ACHN (cell line): ENCODE measurements at places on chromosomes 16 and 17.
A peak's percentile ranks its signal among the peaks of the same experiment; 100 is the strongest.

- no peak for DNase-seq
Measured at GRCh38 chr16:9124908-9125584, 33.6 kb downstream of the HAPSTR1 start.

DNA sequence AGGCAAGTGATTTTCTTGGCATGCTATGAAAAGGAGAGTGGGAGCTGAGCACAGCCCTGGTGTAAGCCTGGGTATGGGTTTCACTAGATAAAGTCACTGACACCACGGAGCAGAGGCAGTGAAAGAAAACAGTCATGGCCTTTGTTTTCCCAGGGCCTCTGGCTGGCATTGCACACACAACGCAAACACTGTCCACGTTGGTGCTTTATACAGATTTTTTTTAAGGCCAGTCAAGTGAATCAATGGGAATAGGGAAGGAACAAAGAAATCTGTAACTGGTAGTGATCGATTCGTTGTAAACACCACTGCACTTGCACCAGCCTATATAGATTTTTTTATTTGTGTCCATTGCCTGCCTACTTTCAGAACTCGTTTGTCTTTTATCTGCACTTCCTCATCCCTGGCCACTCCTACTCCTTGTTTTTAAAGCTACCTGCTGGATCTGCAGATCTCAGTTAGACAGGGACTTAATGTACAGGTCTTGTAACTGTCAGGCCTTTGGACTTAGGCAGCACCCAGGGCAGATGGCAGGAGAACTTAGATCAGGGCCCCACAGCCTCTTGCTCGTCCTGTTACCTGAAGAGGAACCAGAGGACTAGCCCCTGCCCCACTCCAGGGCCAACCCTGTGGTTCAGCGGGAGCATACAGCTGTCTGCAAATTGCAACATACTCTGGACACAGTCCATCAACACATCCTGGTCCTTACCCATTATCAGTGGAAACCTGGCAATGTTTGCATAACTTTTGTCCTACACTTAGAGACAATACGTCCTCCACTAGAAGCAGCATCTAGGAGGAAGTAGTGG lies 10.6 kb upstream of the TMIGD1 start:
- no peak for DNase-seq

DNA sequence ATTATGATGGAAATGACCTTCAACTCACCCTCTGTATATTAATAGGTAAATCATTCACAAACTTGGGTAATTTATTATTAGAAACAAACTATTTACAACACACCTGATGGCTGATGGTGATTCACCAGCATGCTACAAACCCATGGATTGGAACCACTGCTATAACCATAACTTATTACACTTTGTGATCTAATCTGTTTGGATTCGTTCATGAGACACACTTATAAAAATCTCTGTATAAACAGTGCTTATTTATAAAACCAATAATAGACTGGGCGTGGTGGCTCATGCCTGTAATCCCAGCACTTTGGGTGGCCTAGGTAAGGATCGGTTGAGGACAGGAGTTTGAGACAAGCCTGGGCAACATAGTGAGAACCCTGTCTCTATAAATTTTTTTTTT lies 16.0 kb downstream of the SMIM36 start:
- no peak for DNase-seq

GRCh38 chr16:50079397-50080140 lies 13.8 kb downstream of the HEATR3 start:
- DNase-seq = no peak

DNA sequence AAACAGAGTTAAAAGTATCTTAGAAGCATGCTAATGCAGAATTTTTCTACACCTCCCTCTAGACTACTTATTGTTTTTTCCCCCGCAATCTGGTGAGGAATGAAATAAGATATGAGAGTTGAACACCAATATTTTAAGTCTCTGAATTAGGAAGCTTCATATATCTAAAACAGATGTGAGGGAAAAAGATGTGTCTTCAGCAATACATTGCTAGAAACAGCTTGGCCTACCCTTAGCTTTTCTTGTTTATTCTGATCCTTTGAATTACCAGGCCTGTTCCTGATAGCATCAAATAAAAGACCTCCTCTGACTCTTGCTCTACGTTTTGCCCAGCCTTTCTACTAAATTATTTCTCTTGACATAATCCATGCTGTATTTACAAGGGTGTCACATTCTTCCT lies 221.8 kb downstream of the CDH11 start:
- DNase-seq = no peak

- peak; percentile 41 for DNase-seq
Measured at GRCh38 chr17:44733753-44734152, 25.0 kb upstream of the ADAM11 start.

DNA sequence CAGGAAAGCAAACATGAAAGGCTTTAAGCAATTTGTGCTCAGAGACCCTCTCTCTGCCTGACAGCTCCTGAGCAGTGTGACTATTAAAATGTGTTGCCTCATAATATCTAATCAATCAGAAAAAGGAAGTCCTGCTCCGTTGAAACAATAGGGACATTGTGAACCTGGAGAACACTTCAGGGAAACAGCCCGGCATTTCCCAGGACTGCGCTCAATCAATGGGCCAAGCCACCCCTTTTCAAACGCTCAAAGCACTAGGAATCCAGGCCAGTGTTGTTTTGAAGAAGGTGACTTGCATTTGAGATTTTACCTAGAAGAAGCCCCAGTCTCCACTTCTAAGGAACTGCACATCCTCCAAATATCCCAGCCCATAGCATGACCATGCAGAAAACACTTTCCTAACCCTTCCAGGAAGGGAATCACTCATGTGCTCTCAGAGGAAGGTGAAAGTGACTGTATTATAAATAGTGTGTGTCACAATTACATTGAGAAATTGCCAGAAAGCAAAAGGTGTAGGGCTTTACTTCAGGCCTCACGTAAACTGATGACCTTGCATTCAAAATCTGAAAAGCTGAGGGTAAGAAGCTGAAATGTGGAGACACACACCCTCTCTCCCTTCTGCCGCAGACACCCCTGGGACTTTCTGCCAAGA lies 19.4 kb downstream of the CDRT4 start:
- no peak for DNase-seq

GRCh38 chr17:27360507-27360906 lies 66.6 kb downstream of the WSB1 start:
- DNase-seq = no peak

DNA sequence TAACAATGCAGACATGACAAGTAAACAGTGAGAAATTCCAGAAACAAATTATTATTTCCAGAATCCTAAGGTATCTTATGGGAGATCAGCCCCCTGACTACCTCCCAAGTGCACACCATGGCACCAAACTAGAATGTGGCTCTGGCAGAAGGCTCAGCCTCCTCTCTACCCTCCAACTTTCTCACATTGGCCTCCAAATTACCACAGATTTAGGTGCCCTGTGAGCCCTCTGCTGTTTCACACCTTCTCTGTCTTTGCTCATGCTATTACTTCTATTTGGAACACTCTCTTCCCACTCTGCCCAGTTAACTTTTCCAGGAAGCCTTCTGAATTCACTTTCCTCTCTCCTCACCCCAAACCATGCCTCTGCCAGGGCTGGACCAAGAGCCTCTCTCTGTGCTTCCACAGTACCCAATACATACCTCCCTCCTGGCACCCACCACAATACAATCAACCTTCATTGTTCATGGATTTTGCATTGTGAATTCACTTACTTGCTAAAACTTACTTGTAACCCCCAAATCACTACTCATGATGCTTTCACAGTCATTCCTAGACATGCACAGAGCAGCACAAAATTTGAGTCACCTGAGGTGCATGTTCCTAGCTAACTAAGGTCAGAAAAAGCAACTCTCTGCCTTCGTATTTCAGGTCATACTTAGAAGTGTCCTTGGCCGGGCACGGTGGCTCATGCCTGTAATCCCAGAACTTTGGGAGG lies 31.4 kb downstream of the SMG6 start:
- no peak for DNase-seq

- no peak for DNase-seq
Measured at GRCh38 chr17:80566054-80566400, 21.4 kb downstream of the RPTOR start.

DNA sequence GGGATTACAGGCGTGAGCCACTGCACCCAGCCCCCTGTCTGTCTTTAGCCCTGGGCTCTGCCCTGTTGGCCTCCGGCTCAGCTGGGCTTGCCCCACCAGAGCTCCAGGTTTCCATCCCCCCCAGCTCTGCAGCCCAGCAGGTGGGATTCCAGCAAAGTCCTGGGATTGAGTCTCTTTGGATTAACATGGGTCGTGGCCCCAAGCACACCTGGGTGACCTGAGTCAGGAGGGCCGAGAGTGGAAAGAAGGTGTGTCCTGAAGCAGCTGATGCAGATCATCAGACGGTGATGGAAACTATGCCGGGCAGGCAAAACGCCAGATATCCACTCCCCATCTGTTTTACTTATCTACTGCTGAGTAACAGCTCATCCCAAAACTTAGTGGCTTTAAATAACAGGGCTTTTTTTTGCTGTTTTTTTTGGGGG lies 72.5 kb downstream of the KNOP1 start:
- DNase-seq = no peak

DNA sequence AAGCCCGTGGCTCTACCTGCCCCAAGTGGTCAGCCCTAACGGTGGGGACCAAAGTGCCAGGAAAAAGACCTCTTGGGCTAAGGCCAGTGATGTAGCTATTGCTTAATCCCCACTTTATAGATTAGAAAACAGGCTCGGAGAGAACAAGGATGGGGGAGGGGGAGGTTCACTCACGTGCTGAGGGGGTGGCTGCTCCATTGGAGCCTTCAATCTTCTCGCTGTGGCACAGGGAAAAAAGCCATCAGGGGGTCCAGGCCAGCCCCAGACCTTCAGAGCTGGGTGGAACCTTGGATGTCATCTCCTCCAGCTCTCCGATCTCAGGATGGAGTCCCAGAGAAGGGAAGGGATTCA lies 45.9 kb downstream of the SRCIN1 start:
- DNase-seq = no peak

GRCh38 chr17:30905742-30906100 lies 317 bp downstream of the TEFM start:
- peak; percentile 21 for DNase-seq

GRCh38 chr17:1087381-1088241 lies 90.7 kb downstream of the TIMM22 start:
- DNase-seq = no peak

- peak; percentile 86 for DNase-seq
Measured at GRCh38 chr17:49031965-49032928, 35.1 kb downstream of the IGF2BP1 start.

- peak; percentile 26 for DNase-seq
Measured at GRCh38 chr16:57192720-57193486, 6.8 kb downstream of the RSPRY1 start.

DNA sequence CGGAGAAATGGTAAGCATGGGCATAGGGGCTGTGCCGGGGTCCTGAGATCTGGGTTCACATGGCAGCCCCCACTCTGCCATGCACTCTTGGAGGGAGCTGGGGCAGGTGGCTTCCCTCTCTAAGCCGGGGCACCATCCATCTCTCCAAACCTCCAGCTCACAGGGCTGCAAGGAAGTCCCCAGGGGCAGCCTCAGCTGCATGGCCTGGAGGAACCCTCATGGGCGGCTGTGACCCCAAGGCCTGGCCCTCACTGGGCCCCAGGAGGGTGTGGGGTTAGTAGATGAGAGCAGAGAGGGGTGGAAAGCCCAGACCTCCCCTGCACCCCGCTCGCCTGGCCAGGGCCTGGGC lies 2.6 kb downstream of the CTRB2 start:
- no peak for DNase-seq

DNA sequence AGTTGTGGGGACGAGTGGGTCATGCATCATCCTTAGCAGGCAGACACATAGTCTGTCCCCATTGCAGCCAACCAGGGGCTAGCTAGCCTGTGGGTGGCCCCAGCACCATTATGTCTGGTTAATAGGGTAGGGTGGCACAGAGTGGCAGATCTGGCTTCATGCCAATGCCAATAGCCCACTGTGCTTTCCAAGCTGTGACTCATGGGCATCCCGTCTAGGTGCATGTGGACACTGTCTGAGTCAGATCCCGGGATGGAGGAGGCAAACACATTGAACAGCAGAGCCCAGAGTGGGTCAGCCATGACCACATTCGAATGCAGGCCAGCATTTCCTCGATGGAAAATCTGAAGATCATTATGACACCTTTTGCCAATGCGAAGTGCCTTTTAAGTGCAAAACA lies 2.5 kb downstream of the HS3ST2 start:
- peak; percentile 30 for DNase-seq

GRCh38 chr16:89700649-89701424 lies 668 bp downstream of the SPATA2L start:
- peak; percentile 86 for DNase-seq

- DNase-seq = peak; percentile 72
Measured at GRCh38 chr16:1929105-1929504, 10.9 kb upstream of the HS3ST6 start.

GRCh38 chr17:39927101-39927928 lies at the start of the genes LRRC3C and ORMDL3:
TSS of gene LRRC3C (plus strand) at chr17:39927732. CDS start at chr17:39941524, 13,792 bp downstream.
TSS of gene ORMDL3 (minus strand) at chr17:39927601. CDS start at chr17:39924203, 3,398 bp downstream.
- DNase-seq = peak; percentile 94

DNA sequence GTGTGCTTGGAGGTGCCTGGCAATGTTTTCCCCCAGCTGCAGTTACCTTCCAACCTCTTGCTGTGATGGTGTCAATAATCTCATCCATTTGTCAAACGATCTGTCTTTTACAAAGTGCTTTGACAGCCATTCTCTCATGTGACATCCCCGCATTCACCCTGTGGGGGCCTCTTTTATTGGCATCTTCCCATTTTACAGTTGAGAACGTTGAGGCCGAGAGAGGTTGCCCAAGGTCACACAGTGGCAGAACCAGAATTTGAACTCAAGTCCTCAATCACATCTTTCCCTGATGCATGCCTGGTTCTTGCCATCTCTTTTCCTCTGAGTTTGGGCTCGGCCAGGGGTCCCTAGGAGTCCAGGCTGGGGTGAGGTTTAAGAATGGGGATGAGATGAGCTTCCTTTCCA lies 1.5 kb downstream of the TAOK2 start:
- no peak for DNase-seq

DNA sequence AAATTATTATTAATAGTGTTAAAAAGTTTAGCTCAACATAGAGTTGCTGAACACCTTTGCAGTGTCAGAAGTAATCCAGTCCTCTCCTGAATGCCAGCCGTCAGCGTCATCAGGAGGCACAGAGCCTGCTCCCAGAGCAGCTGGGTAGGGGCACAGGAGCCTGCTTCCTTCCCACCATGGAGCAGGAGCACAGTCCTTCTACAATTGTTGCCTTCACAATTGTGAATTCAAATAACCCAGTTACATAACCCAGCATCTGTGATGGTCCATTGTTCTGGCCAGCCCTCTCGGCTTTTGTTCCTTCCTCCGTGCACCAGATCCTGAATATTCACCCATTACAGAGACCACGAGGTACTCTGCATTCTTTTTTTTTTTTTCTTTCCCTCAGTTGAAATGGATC lies 393.9 kb upstream of the MAF start:
- DNase-seq = no peak

- DNase-seq = no peak
Measured at GRCh38 chr17:47733674-47734410, 806 bp downstream of the TBX21 start.

DNA sequence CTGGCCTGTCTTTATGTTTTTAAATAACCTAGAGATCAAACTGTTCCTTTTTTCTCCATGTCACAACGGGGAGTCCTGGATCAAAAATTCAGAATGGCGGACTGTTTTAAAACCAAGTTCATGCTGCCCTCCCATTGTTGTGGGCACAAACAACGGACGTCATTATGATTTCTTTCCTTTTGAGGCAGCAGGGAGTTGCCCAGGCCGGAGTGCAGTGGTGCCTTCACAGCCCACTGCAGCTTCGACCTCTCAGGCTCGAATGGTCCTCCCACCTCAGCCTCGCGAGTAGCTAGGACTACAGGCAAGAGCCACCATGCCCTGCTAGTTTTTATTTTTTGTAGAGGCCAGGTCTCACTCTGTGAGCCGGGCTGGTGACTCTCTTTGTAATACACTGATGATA lies 26.5 kb downstream of the NDE1 start:
- DNase-seq = no peak

- peak; percentile 22 for DNase-seq
Measured at GRCh38 chr16:68236137-68236825, 354 bp upstream of the ESRP2 start.

GRCh38 chr17:9124554-9124935 lies 103.2 kb downstream of the NTN1 start:
- no peak for DNase-seq
